ENCODE measurements at places on chromosomes 5 and 9. TPM values are rescaled to one million over a fixed set of nuclear protein-coding genes. Genes with fewer than 3 reads are reported as not detected.

PCSK1 gene
- not detected for total RNA-seq

CDC25C gene
- total RNA-seq = 14.1 TPM

CXXC5 gene
- 85.0 TPM for total RNA-seq

EMB gene
- total RNA-seq = 65.9 TPM

KIF20A gene
- 55.4 TPM for total RNA-seq

PCDHGA6 gene
- 0.59 TPM for total RNA-seq

AQP3 gene
- 1.0 TPM for total RNA-seq

NRG2 gene
- total RNA-seq = 20.2 TPM

LRRC70 gene
- total RNA-seq = 0.13 TPM

ORM1 gene
- 3.5 TPM for total RNA-seq

IL13 gene
- total RNA-seq = not detected

CSF1R gene
- 0.05 TPM for total RNA-seq

LHX6 gene
- 0.62 TPM for total RNA-seq

FBXW11 gene
- total RNA-seq = 111 TPM

NEUROG1 gene
- total RNA-seq = not detected

ABO gene
- 0.10 TPM for total RNA-seq

TMCO6 gene
- total RNA-seq = 18.9 TPM

CACFD1 gene
- total RNA-seq = 13.9 TPM

ZNF189 gene
- 7.0 TPM for total RNA-seq

TAS2R1 gene
- not detected for total RNA-seq

WDR70 gene
- total RNA-seq = 29.5 TPM

STOML2 gene
- 264 TPM for total RNA-seq

PCDHGB3 gene
- total RNA-seq = 0.49 TPM

ANKRD31 gene
- not detected for total RNA-seq

SGCD gene
- total RNA-seq = not detected

GABRA1 gene
- total RNA-seq = not detected

C9orf50 gene
- not detected for total RNA-seq

ELOVL7 gene
- total RNA-seq = 2.9 TPM

OR2Y1 gene
- not detected for total RNA-seq

MEIKIN gene
- not detected for total RNA-seq

PRUNE2 gene
- total RNA-seq = 0.18 TPM

All from Panc1 (cell line).